ENCODE measurements at places on chromosomes 3 and 15.

GRCh38 chr15:60829416-60829815 is 350.5 kb upstream of the ICE2 start:
- no peak for DNase-seq

DNA sequence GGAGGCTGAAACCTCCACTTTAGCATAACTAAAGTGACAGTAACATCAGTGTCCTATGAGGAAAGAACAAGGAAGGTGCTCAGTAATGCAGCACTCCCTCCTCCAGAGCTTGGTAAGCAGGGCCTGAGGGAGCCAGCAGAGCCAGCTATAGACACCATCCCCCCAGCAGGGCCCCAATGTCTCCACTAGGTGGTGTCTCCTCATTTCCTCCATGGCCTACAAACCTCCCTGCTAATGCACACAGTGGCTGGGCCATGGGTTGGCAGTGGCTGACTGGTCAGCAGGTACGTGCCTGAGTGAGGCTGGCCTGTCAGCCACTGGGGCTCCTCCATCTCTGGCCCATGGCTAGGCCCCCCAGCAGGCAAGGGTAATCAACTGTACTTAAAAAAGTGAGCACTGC is 13.6 kb downstream of the MRPS25 start:
- DNase-seq, result no peak

DNA sequence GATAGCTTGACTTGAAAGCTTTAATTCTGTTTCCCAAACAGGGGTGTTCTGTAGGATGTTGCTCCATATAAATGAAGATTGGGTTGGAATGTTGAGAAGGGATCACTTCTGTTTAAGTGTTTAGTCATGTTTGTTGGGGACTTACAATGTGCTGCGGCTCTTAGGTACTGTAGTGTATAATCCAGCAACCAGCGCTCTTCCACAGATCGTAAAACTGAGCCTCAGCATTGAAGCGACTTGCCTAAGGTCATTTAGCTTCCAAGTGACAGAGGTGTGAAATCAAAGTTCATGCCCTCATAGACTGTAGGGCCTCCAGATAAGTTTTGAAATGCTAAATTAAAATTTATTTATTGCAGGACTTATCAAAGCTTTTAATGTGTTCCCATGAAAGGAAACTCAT is 1.8 kb downstream of the MKRN2 start:
- DNase-seq, result no peak

- no peak for DNase-seq
Measured at GRCh38 chr15:88982304-88982945, 69.2 kb upstream of the MFGE8 start.

GRCh38 chr3:12392101-12392878 is 92.0 kb upstream of the TSEN2 start:
- DNase-seq, result no peak

DNA sequence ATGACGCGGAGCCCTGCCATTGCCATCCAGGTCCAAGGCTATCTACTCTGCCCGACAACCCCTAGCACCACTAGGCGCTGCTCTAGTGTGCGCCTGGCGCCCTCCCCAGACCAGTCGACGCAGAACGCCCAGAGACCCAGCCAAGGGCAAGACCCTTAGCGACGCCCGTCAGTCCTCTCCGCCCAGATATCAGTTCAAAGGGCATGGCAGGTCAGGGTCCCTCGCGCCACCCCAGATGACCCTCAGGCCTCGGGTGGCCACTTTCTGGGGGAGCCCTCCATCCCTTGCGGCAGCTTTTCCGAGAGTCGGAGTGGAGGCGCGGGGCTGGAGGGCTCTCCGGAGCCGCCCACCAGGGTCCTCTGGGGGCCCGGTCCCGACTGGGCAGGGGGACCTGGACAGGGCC is 371 bp upstream of the CLSTN2 start:
- DNase-seq, result peak; percentile 63

- DNase-seq, result no peak
Measured at GRCh38 chr15:94951538-94951937, 720.2 kb downstream of the MCTP2 start.

DNA sequence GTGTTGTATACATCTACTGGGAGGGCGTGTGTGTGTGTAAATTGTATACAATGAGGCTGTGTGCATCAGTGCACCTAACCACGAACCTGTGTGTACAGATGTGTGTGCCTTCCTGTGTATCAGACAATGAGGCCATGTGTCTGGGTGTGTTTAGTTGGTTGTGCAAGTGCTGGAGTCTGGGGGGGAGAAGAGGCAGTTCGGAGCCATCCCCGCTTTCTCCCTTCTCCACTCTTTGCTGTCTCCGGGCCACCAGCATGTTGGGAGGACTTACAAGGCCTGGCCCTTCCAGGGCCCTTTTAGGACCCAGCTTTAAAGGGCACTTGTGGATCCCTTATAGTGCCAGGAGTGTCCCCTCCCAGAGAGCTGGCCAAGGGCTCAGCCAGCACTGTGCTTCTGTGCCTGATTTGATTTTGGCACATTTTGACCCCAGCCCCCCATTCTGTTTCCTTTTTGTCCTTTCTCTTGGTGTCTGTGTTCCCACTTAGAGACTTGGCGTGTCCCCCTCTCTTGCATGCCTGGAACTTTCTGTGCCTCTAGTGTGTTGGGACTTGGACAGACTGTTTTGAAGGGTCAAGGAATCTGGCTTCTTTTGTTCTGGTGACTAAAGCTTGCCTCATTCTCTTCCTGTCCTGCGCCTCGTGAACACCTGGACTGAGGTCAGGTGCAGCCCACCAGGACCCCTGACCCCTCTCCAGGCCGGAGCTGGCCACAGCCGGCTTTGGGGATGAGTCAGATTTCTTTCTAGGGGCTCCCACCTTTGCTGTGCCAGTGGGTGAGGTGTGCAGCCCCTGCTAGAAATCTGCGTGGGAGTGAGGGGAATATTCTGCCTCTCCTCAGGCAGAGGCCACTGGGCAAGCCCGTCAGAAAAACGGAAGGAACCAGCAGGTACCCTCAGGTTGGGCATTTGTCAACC is 1.5 kb downstream of the CTDSPL start:
- DNase-seq, result peak; percentile 47

Data from hippocampal formation (tissue), 2 donors.